ENCODE measurements at places on chromosomes 7 and 10.

GRCh38 chr7:117654780-117655179 lies 175.0 kb downstream of the CFTR start:
- no peak for DNase-seq

GRCh38 chr10:12590675-12591659 lies 241.6 kb downstream of the CAMK1D start:
- no peak for DNase-seq

GRCh38 chr10:30803892-30804322 lies 174.4 kb upstream of the LYZL2 start:
- DNase-seq: peak; percentile 82

DNA sequence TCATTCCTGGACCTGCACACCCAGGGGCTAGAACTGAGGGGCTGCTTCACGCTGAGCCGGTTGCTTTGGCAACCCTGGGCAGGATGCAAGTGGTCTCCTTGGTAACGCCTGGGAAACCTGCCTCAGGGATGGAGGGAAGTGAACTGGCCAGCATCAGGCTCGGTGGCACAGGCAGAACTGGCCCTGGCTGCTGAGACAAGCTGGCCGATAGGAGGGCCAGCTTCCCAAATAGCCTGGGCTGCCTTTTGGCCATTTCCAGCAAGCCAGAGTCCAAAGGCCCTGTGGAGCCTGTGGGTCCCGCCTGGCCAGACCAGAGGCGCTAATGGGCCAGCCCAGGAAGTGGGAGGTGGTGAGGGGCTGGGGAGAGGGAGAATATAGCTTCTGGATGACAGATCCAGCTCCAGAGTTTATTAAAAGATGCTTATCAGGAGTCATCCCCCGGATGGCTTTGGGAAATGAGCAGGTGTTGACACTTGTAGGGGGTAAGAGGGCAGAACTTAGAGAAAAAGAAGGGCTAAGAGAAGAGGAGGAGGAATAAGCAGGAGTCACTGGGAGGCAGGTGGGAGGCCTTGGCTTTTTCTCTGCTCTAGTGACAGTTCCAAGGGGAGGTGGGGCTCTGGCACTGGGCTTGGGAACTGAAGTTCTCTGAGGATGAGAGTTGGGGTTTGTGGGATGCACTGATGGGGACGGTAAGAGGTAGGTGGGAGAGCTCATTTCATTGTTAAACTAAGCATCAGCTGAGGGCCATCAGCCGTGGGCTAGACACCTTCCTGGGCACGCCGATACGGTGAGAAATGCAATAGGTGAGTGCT lies 9.6 kb downstream of the NEURL1 start:
- DNase-seq: no peak

DNA sequence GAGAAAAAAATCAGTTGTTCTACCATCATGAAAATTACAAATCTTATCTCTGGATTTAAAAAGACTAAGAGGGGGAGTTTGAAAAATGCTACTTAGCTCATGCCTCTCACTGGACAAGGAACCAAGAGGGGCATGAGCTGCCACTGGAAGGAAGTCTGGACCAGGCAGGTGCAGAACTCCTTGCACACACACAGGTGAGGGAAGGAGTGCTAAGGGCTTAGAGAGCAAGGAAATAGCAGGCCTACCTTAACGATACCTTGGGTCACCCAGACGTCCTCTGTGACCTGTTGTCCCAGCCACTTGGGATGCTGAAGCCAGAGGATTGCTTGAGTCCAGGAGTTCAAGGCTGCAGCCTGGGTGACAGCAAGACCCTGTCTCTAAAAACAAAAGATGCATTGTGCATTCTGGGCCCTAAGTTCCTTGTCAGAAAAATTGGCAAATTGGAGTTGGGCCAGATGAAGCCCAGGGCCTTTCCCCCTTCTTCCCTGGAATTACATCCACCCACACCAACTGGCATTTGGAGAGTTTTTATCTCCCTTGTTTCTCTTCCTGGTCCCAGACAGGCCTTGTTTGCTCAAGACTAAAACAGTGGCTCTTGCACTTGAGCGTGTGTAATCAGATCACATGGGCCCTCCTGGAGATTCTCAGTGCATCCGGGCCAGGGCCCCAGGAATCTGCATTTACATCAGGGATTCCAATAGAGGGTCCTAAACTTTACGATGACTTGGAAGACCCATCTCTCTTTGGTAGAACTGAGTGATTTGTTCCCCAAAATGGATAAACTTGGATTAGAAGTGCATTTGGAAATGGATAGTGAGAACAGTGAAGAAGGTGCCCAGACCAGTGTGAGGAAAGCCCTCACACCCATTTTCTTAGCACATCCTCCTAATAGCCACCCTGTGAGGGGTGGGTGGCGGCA lies 3.0 kb downstream of the DDIT4 start:
- peak; percentile 94 for DNase-seq

DNA sequence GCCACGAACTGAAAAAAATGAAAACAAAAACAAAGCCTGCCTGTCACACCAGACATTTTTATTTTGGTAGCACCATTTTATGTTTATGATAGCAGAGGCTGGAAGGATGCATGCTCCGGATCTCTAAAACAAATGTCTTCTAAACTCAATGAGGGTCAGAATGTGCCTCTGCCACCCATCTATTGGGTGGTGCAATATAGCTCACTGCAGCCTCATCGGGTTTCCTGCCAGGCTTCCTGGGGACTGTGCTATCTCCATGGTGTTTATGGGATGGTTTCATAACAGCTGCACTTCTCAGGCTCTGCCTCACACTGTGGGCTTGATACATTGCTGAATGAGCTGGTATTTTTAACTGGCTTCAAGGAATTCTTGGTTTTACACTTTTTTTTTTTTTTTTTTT lies 94.4 kb downstream of the ITIH5 start:
- no peak for DNase-seq

DNA sequence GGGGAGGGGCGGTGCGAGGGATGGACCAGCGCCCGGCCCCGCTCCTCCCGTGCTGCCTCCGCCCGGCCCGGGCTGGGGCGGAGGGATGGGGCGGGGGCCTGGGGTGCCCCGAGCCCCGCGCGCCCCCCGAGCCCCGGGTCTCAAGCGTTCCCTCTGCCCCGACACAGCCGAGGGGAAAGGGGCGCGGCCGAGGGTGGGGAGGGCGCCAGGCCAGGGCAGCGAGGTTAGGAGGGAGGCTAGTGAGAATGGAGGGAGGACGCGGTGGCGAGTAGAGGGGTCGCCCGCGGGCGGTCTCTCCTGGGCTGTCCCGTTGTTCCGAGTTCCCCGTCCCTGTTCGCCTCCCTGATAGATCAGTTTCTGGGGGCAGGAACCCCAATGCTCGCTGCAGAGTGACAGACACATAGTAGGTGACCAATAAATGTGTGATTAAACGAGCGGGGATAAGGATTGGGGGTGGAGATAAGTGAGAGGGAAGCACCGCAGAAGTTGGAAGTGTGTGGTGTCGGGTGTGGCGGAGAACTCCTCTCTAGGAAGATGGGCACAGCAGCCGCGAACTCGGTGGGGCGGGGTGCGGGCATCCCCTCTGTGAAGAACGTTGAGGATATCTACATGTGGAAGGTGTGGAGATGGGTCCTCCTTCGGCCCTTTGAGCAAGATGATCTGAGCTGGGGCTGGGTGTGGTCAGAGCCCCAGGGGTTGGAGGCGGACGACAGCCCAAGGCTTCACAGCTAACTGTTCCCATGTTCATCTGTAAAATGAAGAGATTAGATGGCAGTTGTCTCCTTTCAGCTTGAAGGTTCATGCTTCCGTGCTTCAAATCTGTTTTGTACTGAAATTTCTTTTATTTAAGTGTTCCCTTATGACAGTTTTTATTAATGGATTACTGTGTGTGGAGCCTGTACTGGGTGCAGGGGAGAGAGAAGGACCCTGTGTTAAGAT lies 580 bp downstream of the ZNF775 start:
- DNase-seq: no peak

DNA sequence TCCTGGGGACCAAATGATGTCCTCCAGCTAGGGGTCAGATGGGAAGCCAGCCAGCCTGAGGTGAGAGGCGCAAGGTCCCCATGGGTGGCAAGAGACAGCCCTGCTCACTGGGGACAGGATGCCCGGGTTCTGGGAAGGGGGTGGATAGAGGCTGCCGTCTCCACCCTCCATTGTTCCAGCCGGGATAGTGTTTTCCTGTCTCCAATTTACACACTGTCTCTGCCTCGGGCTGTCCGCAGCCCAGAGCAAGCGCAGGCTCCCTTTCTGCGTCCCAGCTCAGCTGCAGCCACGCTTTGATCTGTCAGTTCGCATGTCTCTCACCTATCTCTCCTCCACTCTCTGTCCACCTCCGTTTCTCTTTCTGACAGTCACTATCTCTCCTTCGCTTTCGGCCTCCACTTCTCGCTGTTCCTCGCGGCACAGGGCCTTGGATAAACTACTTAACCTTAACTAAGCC lies 2.1 kb downstream of the EPHB4 start:
- peak; percentile 32 for DNase-seq

DNA sequence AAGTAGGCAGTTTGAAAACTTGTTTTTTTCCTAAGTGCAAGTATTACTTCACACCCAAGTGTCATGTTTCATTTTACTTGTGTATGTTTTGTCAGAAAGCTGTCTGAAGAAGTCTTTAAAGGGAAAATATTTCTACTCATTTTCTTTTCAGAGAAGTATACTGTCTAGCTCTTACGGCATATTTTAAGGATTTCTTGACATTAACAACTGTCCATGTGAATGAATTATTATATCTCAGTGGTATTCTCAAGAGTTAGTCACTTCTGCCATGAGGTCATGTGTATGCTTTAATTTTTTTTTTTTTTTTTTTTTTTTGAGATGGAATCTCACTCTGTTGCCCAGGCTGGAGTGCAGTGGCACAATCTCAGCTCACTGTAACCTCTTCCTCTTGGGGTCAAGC lies 229.5 kb downstream of the BICC1 start:
- no peak for DNase-seq

DNA sequence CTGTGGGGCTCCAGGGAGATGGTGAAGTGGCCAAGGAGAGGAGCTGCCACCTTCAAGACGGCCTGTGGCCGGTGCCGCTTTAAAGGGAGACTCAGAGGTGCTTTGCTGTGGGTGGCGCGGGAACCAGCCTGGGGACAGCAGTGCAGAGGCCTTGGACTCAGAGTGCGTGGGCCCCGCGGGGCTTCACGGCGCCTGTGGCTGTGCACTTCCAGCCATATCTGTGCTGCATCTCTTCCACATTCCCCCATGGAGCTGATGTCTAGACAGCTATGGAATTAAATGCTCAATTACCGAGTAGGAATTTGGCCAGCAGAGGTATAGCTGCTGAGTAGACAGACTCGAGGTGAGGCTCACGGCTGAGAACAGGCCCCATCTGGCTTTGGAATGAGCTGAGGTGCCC lies 41.7 kb downstream of the HTRA1 start:
- no peak for DNase-seq

GRCh38 chr7:96314402-96315124 lies 7.3 kb downstream of the SLC25A13 start:
- DNase-seq: peak; percentile 64
